ENCODE measurements at places on chromosomes 7 and 10.

DNA sequence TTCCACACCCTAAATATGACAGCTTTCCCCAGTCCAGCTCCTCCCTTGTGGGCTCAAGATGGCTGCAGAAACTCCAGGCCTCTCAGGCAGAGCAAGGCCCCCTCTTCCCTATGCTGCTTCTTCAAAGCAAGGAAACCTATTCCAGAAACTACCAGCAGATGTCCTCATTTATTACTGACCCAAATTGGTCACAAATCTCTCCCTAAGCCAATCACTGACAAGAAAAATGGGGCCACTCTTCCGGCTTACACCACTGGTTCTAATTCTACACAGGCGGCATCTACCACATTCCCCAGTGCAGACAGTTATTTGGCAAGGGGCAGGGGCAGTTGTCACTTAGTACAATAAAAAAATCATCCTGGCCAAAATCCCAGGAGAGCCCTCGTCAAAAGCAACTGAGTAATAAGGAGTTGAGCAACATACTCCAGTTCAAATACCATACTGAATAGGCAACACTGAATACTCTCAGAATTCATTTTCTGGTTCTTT lies 150.4 kb downstream of the SFMBT2 start:
- DNase-seq = peak; percentile 58

DNA sequence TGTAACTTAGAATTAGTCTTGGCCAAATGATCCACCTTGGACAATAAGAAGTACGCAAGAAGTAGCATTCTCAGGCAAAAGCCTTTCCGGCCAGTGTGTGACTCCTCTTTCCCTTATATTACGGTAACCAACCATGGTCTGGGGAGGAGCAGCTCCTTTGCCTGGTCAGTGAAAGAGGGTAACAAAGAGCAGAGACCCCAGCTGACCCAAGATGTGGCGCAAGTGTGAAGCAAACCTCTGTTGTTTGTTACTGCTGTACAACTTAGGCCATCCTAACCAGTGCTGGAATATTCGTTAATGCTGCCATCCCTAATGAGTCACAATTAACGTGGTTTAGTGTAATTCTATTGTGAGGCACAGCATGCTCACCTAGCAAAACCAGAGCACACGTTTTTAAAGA lies 44.0 kb downstream of the HIPK2 start:
- DNase-seq = no peak

- no peak for DNase-seq
These were observed 6.0 kb upstream of the GATA3 start for GRCh38 chr10:8048281-8049008.

DNA sequence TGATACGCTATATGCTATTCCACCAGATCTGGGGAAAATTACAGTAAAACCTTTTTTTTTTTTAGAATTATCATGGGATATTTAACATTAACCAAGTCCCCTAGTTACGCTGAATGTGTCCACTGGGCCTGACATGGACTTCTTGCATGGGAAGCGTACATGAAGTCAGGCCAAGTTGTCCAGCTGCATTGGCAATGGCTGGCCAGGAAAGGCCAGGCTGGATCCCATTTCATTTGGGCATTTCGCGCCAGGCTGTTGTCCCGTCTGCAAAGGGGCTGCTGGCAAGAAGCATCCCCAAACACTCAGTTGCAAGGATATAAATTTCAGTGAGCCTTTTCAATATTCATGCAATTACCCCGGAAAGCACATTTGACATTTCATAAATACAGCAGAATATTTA lies 933.3 kb downstream of the GRID1 start:
- no peak for DNase-seq

- DNase-seq = no peak
These were observed 81.5 kb upstream of the GALNT17 start for GRCh38 chr7:71050492-71050891.

- no peak for DNase-seq
These were observed 66.8 kb downstream of the CACNA2D1 start for GRCh38 chr7:82376739-82377138.

- no peak for DNase-seq
These were observed 356.8 kb downstream of the GLRX3 start for GRCh38 chr10:130493021-130493420.

Measured in SHP77 (cell line).